H9 (cell line): ENCODE measurements at places on chromosomes 11 and 22.

- DNase-seq: no peak
Observed at GRCh38 chr11:32256466-32256865, 165.6 kb downstream of the RCN1 start.

DNA sequence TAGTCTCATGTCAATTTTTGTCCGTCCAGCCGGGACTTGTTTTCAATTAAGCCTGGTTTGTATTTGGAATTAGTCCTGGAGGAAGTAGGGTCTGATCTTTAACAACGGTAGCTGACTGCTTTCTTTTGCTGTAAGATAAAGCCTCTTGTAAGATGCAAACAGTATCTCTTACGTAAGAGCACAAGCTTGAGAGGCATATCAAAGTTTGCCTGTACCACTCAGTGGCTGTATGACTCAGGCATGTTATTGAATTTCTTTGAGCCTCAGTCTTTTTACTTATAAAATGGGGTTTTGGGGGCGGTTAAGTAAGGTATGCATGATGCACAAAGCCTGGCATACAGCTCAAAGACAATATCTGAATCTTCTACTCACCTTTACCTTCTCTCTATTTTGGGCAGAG lies 198.4 kb upstream of the NARS2 start:
- DNase-seq: no peak

GRCh38 chr11:1178906-1179305 lies 21.2 kb downstream of the MUC5AC start:
- DNase-seq: no peak

DNA sequence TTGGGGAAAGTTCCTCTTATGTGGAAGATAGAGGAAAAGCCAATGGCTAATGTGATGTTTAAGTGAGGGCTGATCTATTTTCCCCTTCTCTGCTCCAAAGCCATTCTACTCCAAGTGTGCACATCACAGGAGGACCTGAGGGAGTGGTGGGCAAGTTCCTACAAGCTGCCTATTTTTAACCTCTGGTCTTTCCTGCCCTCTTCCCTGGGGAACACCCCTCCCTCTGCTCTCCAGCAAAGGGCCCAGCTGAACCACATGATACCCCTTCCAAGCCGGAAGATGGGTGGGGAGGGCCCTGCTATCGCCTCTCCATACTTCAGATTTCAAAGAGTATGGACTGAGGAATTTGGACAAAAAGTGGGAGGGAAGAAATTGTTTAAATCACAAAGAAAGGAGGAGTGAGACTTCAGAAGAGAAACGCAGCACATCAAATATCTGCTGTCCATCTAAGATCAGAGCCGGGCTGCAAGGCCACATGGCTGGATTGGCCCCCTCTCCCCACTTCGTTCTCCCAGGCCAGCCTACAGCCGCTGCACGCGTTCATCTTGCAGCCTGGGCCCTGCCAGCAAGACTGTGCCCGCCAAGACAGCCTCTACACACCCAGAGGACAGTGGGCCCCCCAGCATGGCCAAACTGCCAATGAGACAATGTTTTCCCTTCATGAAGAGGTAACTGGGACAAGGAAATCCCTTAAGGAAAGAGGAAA lies 77.5 kb downstream of the MICAL3 start:
- DNase-seq: no peak

GRCh38 chr11:27188696-27189095 lies 148.1 kb downstream of the BBOX1 start:
- DNase-seq: no peak

- DNase-seq: no peak
Observed at GRCh38 chr22:19900707-19901436, 40.7 kb upstream of the COMT start.

DNA sequence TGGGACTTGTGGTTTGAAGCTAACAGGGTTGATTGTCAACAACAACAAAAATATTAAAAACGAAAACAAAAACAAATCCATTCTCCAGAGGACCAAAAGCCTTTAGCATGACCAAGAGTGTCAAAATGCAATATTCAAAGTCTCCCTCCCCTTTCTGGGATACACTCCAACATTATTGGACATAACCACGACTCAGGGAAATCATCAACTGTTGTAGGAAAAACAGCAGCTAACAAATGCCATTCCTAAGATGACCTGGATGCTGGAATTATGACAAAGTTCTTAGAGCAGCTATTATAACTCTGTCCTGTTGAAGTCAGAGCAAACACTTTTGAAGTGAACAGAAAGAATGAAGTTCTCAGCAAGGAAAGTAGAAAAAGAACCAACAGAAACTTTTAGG lies 143.0 kb downstream of the TMEM135 start:
- DNase-seq: no peak

DNA sequence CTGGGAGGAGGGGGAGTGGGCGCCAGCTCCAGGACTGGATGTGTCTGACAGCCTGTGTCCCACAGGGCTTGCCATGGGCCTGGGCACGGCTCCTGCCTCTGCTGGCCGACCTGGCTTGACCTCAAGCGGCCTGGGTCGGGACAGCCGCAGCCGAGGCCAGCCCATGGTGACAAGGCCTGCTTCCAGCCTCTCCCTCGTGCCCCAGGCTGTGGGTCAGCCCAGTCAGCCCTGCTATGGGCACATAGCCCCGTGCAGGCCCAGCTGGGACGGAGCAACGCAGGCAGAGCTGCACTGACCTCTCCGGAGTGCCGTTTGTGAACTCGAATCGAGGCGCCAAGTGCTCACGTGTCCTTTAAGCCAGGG lies 17.9 kb downstream of the OSBPL5 start:
- DNase-seq: no peak

DNA sequence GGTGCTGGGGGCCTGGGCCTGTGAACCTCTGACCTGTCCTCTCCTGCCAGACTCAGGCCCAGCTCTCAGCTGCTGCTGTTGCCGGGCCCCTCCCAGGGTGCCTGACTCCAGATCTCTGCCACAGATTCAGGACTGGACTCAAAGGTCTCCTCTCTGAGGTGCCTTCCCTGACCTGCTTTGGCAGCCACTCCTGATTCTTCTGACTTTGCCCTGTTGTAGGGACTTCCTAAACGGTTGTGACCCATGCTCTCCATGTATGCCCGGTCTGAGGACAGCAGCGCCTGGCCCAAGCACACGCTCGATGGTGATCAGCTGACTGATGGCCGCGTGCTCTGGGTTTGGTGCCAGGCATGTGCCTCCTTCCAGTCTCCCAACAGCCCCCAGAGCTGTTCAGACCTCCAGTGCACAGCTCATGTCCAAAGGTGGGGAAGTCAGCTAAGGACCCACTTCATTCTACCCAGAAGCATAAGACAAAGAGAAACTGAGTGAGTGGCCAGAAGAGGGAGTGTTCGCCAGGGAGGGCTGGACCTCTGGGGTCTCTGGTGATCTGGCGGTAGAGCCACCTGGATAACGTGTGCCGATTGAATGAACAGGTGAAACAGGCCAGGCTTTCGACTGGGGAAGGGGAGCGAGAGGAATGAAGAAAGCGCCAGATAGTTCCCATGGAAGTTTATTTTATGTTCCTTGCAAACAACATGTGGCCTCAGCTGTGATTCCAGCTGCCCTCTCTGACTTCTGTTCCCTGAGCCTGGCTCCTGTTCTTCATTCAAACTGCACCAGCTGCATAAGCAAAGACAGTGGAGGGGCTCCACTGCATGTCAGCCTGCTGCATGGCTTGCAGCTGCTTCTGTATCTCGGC lies 8.1 kb upstream of the TOP3B start:
- DNase-seq: no peak

GRCh38 chr11:133559382-133559781 lies 27.1 kb upstream of the OPCML start:
- no peak for DNase-seq

DNA sequence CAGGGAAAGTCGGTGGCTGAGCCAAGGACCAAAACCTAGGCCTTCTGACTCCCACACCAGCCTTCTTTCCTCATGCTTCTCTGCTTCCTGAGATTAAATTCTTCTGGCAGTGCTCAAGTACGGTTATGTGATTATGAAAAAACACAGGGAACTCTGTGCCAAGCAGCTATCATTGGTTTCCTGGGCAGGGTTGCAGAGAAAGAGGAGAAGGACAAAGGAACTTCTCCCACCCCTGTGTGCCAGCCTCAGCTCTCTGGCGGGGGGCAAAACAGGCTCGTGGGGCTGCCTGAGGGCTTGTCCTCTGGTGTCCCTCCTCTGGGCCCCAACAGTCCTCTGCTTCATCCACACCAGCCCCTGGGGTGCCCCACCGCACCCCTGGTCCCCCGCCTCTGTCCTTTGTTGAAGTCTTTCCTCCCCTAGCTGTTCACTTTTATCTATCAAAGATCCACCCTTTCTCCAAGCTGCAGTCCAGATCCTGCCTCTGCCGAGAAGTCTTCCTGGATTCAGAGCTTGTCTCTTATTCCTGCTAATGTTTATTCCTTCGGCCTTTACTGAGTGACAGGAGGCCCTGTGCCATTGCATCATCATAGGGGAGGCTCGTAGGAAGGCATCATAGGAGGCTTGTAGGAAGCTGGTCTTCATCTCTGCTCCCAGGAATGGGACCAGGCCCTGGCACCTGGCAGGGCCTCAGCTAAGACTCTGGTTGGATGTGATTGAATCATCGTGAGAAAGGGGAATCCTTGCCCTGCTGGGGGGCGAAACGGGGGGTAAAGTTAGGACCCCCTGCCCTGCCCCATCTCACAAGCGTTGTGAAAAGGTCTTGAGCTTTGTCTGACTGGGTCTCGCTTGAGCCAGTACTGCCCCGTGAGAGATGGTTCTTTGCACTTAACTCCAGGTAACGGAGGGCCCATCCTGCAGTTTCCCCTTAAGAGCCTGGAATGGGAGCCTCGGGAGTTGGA lies 11.5 kb upstream of the FTH1 start:
- DNase-seq: no peak

DNA sequence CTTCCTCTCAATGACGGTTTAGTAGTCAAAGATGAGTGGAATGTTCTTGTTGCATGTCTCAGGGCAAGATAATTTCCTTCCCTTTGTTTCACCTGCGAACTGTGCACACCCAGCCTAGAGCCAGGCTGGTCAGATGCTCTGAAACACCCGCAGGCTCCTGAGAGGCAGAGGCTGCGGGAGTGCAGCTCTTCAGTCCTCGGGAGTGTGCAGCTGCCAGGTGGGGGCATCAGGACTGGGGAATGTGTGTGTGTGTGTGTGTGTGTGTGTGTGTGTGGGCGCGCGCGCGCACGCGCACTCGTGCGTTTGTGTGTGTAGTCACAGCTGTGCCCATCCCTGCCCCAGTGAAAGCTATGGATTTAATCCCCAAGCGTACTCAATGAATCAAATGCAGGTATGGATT lies 136.2 kb upstream of the NTM start:
- DNase-seq: no peak
